ENCODE measurements at places on chromosomes 4 and X. TPM values are rescaled to one million over a fixed set of nuclear protein-coding genes. Genes with fewer than 3 reads are reported as not detected.

Gene FAM47E
- 2.9 TPM for total RNA-seq

Gene CT47B1
- total RNA-seq = not detected

Gene SRPK3
- 25.8 TPM for total RNA-seq

Gene PSAPL1
- not detected for total RNA-seq

Gene HMGN5
- 4.1 TPM for total RNA-seq

Gene CHRDL1
- 15.7 TPM for total RNA-seq

Gene STBD1
- 27.2 TPM for total RNA-seq

Gene XG
- 1.0 TPM for total RNA-seq

Gene CCDC158
- total RNA-seq = 0.62 TPM

Gene FAM53A
- 1.6 TPM for total RNA-seq

Gene CYTL1
- total RNA-seq = 0.34 TPM

Gene RAB9A
- 25.2 TPM for total RNA-seq

Gene MRFAP1
- total RNA-seq = 277 TPM

Gene SMIM10
- total RNA-seq = 6.2 TPM

Gene MXRA5
- total RNA-seq = 5.3 TPM

Gene MAGEB3
- total RNA-seq = not detected

All from left cardiac atrium (tissue), 4 donors.